NCI-H1417 (cell line): ENCODE measurements at places on chromosomes 6 and 20.

DNA sequence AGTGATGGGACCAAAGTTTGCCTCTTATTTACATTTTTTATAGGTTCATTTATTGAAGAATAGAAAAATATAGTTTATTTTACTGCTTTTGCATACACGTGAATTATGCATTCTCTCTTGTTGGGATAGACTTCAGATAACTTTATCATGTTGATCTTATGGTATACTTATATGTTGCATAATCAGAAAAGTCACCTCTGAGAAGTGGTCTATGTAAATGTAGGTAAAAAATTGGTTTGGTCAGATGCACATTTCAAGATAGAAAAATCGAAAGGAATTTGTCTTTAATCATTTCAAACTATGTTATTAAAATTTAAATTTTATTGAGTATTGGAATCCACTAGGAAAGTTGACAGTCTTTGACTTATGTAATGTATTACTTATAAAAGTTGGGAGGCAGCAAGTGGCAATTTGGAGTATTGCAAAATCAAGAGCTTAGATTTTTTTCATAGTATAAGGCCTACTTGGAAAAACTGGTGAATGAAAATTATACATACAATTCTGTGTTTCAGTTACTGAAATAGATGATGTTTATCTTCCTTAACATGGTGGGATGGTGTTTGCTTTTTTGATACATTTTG, 2.4 kb downstream of the PHF3 start:
- DNase-seq: no peak

GRCh38 chr6:162543221-162543620, 184.3 kb downstream of the PRKN start:
- no peak for DNase-seq

- DNase-seq: no peak
Measured at GRCh38 chr6:94859924-94860323, 717.4 kb upstream of the MANEA start.

DNA sequence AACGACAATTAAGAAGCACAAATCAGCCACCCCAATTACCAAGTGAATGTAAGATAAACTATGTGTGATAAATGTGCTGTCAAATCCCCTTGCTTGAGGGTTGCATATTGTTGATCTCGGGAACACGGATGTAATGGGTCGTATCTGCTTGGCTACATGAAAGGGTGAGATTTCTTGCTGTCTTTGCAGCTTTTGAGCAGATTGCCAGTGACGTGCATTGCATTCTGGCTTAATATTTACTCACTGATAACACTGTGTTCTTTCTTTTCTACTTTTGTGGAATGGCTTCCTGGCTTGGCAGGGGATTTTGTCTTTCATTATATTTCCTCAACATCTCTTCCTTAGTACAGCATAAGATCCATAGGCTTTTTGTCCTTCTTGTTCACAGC, 10.5 kb upstream of the FAM210B start:
- DNase-seq: no peak

DNA sequence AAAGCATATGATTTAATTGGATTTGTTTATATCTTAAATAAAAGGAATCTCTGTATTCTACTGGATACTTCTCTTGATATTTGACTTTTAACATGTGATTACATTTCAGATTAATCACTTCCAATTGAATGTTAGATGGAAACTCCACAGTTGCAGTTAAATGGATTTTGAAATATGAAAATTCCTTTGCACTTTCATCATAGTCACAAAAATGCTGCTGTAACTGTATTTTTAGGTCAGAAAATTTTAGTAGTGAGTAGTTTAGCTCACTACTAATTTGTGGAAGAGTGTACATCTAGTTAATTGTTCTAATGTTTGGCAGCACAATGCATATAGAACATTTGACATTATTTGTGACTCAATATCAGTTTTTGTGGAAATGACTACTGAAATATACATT, 26.8 kb downstream of the PTCHD4 start:
- no peak for DNase-seq

- DNase-seq: no peak
Measured at GRCh38 chr6:128244751-128245405, 275.5 kb downstream of the PTPRK start.

- DNase-seq: peak; percentile 59
Measured at GRCh38 chr6:137313928-137314855, 95.0 kb upstream of the IFNGR1 start.

- no peak for DNase-seq
Measured at GRCh38 chr6:130893277-130893676, 66.1 kb downstream of the SMLR1 start.

GRCh38 chr6:126232671-126233070, 107.2 kb upstream of the CENPW start:
- no peak for DNase-seq

- DNase-seq: peak; percentile 68
Measured at GRCh38 chr6:156883497-156884252, 106.5 kb downstream of the ARID1B start.

DNA sequence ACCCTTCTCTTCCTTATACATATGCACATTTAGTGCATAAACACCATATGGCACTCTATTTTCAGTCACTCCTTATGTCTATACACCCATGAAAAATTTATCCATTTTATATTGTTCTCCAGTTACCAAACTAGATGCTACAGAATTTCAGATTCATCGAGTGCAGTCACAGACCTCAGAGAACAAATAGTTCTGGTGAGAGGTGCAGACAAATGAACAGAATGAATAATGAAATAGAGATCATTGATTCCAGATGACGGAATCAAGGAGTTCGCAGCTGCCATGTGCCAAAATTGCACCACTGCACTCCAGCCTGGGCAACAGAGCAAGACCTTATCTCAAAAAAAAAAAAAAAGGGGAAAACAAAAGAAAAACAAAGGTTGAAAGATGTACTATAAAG, 214.8 kb upstream of the CEP162 start:
- no peak for DNase-seq

DNA sequence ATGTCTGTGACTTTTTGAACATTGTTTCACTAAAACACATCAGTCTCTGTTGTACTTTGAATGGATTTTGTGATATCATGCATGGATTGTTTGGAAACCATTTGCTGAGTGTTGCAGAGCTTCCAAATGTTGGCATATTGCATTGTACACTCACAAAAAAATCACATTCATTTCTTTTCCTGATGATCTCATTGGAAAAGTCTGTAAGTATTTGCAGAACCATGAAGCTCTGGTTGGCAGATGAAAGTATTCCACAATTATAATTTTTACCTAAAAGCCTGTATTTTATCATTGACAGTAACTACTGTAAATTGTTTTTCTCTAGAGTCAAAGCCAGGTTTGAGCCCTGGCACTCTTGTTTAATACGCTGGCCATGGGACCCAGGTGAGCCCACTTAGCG, 42.1 kb downstream of the VAPB start:
- DNase-seq: no peak

GRCh38 chr6:136669299-136669699, 119.1 kb upstream of the MAP7 start:
- no peak for DNase-seq
